ENCODE measurements at places on chromosomes 4 and X.

- no peak for DNase-seq
These were observed 109.2 kb downstream of the NSUN7 start for GRCh38 chr4:40858962-40859361.

DNA sequence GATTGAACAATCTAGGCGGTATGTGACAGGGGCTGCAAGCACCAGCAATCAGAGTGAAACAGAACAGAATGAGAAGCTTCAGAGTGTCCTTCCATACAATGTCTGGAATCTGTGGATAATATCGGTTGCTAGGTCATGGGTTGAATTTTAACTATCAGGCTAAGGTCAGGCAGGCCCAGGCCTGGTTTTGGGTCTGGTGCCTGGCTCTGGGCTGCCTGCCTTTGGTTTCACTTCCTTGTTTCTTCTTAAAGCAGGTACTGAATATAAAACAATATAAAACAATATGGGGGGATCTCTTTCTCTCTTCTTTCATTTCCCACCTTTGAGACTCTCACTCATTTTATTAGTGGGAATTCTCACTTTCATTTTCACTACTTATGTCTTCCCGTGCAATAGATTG is 962.0 kb downstream of the CCSER1 start:
- no peak for DNase-seq

GRCh38 chr4:32135642-32136041 is 1415.5 kb downstream of the PCDH7 start:
- DNase-seq = no peak

DNA sequence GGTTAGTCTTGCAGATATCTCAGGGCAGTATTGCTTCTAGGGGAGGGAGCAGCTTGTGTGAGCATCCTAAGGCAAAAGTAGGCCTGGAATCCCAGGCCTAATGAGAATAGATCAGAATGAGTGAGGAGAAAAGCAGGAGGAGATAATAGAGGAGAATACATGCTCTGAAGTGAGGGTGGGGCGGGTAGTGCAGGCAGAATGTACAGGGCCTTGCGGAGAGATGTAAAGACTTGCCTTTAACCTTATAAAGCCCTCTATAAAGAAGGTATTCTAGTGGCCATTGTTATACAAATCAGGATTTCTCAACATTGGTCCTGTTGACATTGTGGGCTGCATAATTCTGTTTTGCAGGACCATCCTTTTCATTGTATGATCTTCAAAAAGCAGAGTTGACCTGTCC is 855.3 kb downstream of the PCDH7 start:
- no peak for DNase-seq

- DNase-seq = no peak
These were observed 995.7 kb upstream of the PRKX start for GRCh38 chrX:4708970-4709760.

DNA sequence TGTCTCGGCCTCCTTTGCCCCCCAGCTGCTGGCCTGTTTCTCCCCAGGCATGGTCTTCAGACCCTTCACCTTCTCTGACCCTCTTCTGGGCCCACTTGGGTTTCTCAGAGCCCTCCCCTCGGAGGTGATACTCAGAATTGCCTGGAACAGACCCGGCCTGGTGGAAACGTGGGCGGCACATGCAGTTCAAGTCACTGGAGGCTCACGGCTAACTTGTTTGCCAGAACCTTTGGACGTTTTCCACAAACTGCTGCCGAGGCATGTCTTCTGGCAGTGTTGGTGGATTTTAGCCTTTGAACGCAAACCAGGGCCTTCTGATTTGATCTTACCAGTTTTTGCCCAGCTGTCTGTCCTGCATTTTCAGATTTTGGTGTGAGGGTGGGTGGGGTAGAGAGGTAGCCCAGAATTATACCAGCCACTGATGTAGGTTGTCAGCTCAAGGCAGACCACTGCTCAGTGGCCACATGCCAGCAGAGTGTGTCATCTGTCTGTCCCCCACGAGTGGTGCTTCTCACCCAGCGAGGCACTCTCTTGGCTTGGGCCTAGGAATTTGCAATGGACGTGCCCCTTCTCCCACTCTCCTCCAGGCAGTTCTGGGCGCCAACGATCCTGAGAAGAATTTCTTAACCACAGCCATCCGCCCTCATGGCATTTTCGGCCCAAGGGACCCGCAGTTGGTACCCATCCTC is 32.5 kb upstream of the ZNF185 start:
- DNase-seq = no peak

DNA sequence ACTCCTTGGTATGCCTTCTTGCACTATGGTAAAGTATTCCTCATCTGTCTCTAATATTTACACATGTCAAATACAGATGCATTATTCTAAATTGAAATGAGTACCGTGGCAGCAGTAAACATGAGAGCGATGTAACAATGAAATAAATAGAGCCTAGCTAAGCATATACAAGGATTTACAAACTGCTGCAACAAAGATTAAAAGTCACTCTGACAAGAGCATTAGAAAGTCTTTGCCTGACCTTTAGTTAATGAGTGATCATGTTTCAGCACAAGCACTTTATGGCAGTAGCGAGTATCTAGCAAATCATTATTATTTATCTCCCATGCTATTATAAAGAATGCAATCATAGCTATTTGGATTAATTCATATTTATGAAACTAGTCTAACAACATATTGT is 547.0 kb upstream of the NDST4 start:
- DNase-seq = no peak

GRCh38 chr4:76028350-76028765 is 5.1 kb upstream of the CXCL10 start:
- DNase-seq = no peak

GRCh38 chr4:4387531-4388310 is 819 bp downstream of the NSG1 start:
- no peak for DNase-seq

GRCh38 chrX:43557792-43558191 is 98.3 kb upstream of the MAOA start:
- peak; percentile 43 for DNase-seq

GRCh38 chrX:86047936-86048280 is 550 bp upstream of the CHM start:
- no peak for DNase-seq

- no peak for DNase-seq
These were observed 145.0 kb upstream of the DGKK start for GRCh38 chrX:50615570-50616158.

DNA sequence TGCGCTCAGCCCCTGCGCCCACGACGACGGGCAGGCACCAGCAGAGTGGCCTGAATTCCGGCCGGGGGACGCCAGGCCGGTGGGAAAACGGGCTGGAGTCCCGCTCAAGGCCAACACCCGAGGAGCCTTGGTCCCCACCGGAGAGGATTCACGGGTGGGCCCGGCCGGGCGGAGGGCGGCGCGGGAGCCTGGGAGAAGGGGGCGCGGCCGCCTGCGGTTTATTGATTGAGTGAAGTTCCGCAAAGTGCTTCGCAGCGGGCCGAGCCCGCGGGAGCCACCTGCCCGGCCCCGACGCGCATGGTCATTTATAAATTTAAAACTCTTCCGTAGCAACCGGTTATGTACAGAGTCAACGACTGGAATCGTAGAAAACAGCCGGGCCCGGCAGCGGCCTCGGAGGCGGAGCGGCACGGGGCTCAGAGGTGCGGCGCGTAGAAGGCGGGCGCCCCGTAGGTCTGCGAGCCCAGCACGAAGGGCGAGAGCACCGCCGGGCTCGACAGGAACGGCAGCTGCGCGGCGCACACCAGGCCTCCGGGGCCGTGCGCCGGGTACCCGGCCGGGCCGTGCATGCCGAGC is 3.6 kb downstream of the NKX1-1 start:
- no peak for DNase-seq

- DNase-seq = no peak
These were observed 7.6 kb downstream of the RLIM start for GRCh38 chrX:74606799-74607198.

GRCh38 chr4:53654300-53654758 is 63.0 kb upstream of the LNX1 start:
- no peak for DNase-seq

DNA sequence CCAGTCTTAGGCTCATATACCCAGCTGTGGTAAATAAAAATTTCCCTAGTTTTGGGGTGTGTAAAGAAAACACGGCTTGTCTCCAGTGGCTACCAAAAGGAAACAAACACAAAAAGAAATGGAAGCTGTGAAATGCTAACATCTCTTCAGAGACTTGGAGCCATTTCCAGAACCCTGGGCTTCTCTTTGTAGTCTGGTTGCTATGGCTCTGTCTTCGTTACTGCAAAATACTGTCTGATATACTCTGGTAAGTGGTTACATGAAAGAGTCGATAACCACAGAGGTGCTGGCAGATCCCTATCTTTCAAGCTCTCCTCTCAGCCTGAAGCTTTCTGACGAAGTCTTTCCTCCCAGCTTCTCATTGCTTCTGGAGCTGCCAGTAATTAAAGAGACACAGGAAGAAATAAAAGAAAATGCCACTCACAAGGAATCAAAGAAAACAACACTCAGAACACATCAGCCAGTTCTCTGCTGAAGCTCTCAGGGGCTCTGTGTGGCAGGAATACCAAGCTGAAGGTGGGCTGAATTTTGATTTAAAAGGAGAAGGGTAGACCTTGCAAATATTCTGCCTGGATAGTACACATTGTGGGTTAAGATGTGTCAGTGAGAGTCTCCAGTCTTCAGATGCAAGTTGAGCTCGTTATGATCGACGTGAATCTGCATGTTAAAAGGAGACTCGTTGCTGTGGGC is 107.6 kb upstream of the FAM9C start:
- no peak for DNase-seq

Measured in NCI-H2171 treated with DMSO at 0.1 percent for 48 hours (cell line).